ENCODE measurements at places on chromosomes 6 and 20.

DNA sequence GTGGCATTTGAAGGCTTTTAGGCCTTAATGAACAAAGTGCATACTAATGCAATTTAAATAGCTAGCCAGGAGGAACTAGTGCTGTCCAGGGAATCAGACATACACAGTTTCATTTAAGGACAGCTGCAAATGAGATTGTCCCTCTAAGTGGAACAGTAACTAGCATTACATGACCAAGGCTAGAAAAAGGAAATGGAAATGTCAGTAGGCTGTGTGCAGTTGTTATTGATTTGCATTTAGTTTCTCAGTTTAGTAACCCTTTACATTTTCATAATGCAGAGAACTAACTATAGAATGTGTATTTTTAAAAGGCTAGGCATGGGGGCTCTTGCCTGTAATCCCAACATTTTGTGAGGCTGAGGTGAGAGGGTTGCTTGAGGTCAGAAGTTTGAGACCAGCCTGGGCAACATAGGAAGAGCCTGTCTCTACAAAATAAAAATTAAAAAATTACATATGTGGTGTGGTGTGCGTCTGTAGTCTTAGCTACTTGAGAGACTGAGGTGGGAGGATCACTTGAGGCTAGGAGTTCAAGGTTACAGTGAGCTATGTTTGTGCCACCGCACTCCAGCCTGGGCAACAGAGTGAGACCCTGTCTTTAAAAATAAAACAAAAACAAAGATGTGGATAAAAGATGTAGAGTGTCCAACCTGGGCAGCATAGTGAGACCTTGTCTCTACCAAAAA, 468.0 kb downstream of the UTRN start:
- DNase-seq: no peak

DNA sequence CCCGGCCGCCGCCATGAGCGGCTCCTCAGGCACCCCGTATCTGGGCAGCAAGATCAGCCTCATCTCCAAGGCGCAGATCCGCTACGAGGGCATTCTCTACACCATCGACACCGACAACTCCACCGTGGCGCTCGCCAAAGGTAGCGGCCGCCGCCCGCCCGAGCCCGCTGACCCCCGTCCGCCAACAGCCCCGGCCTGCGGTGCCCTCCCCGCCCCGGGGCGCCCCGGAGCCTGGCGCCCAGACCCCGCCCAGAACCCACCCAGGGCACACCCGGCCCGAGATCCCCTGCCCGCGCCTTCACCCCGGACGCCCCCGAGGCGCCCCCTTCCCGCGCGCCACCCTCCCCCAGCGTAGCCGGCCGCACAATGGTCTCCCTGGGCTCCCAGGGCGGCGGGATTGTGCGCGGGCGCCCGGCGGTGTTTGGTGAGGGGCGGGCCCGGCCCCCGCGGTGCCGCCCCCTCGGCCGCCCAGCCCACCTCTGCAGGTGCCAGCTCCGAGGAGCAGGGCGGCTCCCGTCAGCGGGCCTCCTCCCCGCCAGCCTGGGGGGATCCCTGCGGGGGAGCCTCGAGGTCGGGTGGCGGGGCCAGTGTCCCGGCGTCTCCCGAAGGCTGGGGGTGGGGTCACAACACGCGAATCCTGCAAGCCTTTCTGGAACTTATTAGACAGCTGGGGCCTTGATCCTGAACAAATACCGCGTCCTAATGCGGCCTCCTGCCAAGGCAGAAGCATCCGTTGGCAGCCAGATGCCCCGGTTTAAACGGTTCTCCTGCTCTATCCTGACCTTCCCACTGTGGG, 577 bp downstream of the LSM14B start:
- no peak for DNase-seq

- no peak for DNase-seq
These were observed 175.2 kb downstream of the ZDHHC14 start for GRCh38 chr6:157556144-157556645.

DNA sequence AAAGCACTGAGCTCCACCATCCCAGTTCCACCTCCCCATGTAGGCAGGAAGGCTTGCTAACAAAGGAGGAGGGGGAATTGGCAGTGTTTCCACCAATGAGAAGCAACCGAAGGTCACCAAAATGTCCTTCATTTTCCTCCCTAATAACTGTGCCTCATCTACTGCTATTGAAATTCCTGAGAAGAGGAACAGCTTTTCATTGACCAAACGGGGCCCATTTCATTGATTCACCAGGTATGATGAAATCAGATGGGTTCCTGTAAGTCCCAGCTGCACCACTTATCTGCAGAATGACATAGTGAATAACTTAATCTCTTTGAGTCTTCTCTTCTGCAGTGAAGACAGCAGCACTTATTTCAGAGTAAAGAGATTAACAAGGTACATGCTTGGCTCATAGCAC, 17.3 kb downstream of the TREM1 start:
- DNase-seq: no peak

DNA sequence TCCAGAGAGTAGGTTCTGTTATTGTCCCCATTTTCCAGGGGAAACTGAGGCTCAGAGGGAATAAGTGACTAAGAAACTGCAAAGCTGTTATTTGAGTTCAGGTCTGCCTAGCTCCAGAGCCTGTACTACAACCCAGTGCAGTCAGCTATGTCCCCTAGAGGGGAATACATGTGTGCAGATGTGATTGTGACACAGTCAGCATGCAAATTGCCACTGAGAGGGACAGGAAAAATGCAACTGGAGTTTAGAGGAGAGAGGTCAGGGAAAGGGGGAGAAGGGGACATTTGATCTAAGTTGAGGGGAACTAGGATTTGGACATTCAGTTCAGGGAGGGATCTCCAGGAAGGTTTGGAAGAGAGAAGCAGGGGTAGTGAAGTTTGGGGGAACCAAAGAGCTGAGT, 38.6 kb upstream of the EPB41L1 start:
- DNase-seq: no peak

GRCh38 chr6:46605091-46605797, 47.4 kb downstream of the CYP39A1 start:
- no peak for DNase-seq

DNA sequence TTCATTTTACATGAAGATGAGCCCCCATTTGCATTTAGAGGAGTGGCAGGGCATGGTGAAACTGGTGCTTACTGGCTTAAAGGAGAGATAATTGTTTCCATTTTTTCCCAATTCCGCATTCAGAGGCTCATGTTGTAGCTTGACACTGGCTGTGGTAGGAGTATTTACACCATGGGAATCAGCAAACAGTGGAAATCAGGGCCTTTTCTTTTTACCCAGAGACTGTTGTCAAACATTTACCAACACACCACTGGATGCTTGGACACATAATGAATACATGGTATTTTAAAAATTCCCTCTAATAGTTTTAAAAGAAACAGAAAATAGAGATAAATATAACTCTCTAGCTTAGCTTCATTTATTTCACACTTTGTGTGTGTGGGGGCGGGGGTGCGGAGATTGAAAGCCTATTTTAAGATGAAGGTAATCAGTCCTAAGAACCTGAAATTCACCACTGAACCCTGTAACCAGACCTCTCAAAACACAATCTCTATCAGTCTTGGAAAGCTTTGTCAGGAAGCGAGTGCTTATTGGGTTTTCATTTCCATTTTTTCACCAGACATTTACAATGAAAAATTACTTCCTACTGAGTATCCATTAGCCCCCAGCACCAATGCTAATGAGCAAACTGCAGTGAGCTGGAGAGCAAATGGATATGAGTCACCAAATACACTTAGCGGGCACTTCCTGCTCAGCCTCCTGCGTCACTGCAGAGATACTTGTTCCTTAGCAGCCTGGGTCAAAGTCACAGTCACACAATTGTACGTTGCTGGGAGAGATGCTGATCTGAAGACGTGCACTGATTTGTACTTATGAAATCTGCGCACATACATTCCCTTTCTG, 532.0 kb downstream of the BCKDHB start:
- peak; percentile 1 for DNase-seq

GRCh38 chr6:168355716-168356522, 36.3 kb upstream of the DACT2 start:
- DNase-seq: no peak

Data from stimulated activated CD8-positive, alpha-beta memory T cell treated with anti-CD3 and anti-CD28 coated beads, Interleukin-4, amount 100 ng/mL, for 1 hour (primary cell).